CD4-positive, alpha-beta memory T cell (primary cell): ENCODE measurements at places on chromosomes 6 and 20.

DNA sequence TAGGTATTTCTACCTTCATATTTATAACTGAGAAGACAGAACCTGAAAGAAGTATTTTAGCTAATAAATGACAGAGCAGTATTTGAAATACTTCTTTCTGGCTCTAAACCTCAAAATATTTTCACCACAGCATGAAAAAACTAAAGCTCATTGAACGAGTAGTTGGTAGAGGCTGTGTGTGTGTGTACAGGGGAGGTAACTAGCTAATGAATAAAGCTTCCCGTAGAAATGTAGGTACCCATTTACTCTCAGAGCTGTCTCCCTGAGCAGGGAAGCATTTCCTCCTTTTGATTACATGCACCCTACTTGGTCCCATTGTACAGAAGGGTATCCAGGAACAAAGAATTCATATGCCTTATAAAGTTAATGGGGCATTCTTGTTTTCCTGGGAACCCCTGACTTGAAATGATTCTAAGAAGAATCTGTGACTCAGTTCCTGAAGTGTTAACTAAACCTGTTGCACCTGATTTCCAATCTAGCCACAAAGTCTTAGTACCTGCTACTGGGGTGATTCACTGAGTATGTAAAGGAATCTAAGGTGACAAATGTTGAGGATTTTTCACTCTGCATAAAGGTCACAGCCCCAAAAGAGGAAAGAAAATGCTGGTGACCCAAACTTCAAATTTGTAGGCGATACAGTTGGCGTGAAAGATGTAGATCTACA is 12.5 kb downstream of the CRYBG1 start:
- H3K4me1 ChIP-seq, result no peaks in the 10 kb centered on the region
- H3K27me3 ChIP-seq, result no peaks in the 10 kb centered on the region
- no peak overlapping the region for H3K4me3 ChIP-seq
- no peak for DNase-seq
- H3K36me3 ChIP-seq, result no peaks in the 10 kb centered on the region
- no peak overlapping the region for H3K27ac ChIP-seq

GRCh38 chr6:70210462-70210861 is 92.4 kb downstream of the COL9A1 start:
- H3K27ac ChIP-seq, result no peak overlapping the region
- DNase-seq, result no peak
- H3K4me3 ChIP-seq, result no peak overlapping the region
- no peaks in the 10 kb centered on the region for H3K27me3 ChIP-seq

DNA sequence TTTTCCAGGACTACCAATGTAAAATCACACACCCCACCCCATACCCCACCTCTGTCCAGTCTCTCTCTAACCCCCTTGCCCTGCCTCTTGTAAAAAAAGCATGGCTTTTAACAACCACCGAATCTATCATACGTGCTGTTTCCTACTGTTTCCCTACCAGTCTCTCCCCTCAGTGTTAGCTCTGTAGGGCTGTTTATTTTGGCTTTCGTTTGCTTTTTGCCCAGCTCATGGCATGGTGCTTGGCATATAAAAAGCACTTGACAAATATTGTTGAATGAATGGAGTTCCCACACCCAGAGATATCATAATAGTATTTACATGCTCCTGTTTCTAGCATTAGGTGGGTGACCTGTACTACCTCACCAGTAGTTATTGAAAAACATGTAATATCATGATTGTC is 148.2 kb downstream of the OPRM1 start:
- H3K4me1 ChIP-seq, result no peaks in the 10 kb centered on the region
- H3K27me3 ChIP-seq, result no peaks in the 10 kb centered on the region
- H3K4me3 ChIP-seq, result no peak overlapping the region

DNA sequence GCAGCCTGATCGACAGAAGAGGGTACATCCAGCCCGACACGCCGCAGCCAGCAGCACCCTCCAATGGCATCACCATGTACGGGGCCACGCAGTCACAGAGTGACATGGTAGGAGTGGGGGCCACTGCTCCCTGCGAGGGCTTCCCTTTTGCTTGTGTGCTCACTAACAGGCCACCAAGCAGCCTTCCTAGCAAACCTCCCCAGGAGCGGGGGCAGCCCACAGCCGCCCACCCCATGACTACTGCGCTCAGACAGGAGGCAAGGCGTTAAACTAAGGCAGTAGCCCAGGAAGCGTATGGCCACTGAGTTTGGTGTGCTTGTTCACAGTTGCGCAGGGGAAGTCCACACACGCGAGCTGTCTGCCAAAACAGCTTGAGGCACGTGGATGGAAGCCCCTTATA is 169.5 kb upstream of the SNX9 start:
- H3K27ac ChIP-seq, result no peak overlapping the region
- DNase-seq, result no peak
- H3K4me3 ChIP-seq, result no peak overlapping the region
- H3K36me3 ChIP-seq, result no peaks in the 10 kb centered on the region
- no peaks in the 10 kb centered on the region for H3K4me1 ChIP-seq
- H3K27me3 ChIP-seq, result no peaks in the 10 kb centered on the region

- H3K36me3 ChIP-seq, result no peaks in the 10 kb centered on the region
- no peak overlapping the region for H3K27ac ChIP-seq
- no peaks in the 10 kb centered on the region for H3K27me3 ChIP-seq
- DNase-seq, result no peak
- H3K4me3 ChIP-seq, result no peak overlapping the region
- H3K4me1 ChIP-seq, result peaks cover 54% of the 10 kb centered on the region
These were observed 109.2 kb downstream of the ARID1B start for GRCh38 chr6:156886409-156886808.

GRCh38 chr6:151498327-151498726 is 4.5 kb downstream of the CCDC170 start:
- H3K4me1 ChIP-seq, result peaks cover 9% of the 10 kb centered on the region
- DNase-seq, result no peak
- no peak overlapping the region for H3K4me3 ChIP-seq
- no peak overlapping the region for H3K27ac ChIP-seq
- no peaks in the 10 kb centered on the region for H3K36me3 ChIP-seq

- no peak overlapping the region for H3K27ac ChIP-seq
- H3K4me3 ChIP-seq, result no peak overlapping the region
- no peaks in the 10 kb centered on the region for H3K36me3 ChIP-seq
- H3K27me3 ChIP-seq, result no peaks in the 10 kb centered on the region
- no peaks in the 10 kb centered on the region for H3K4me1 ChIP-seq
- no peak for DNase-seq
These were observed 9.5 kb upstream of the IGF2R start for GRCh38 chr6:159959165-159959975.

GRCh38 chr6:2940010-2940850 is 31.1 kb downstream of the SERPINB6 start:
- H3K36me3 ChIP-seq, result no peaks in the 10 kb centered on the region
- peak overlapping the region; percentile 61 for H3K27ac ChIP-seq
- no peaks in the 10 kb centered on the region for H3K27me3 ChIP-seq

GRCh38 chr20:6122873-6123648 is at the start of gene FERMT1:
Gene FERMT1, minus strand, starts transcription at chr20:6123030. Its CDS starts 3,476 bp downstream, at chr20:6119554.
- H3K4me3 ChIP-seq, result no peak within 1 kb of the TSS
- peaks cover 7% of the 10 kb centered on the region for H3K4me1 ChIP-seq
- DNase-seq, result no peak
- H3K27ac ChIP-seq, result no peak within 1 kb of the TSS
- H3K36me3 ChIP-seq, result no peaks in the 10 kb centered on the region
- H3K27me3 ChIP-seq, result no peaks in the 10 kb centered on the region

DNA sequence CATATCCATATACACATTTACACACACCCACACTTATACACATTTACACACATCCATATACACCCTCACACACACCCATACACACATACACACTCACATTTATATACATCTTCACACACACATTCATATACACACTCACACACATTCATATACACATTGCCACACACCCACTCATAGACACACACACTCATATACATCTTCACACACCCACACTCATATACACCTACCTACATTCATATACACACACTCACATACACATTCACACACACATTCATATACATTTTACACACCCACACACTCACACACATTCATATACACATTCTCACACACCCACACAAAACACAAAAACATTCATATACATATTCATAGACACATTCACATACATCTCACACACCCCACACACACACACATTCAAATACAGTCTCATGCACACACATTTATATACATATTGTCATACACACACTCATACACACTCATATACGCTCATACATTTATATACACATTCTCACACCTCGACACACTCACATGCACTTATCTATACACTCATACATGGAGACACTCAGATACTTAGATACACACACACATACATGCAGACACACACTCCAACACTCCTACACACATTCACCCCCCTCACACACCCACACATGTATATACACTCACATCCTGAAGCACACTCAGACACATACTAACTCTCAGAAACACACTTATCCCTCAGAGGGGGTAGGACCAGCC is 82.1 kb downstream of the MRPL14 start:
- no peaks in the 10 kb centered on the region for H3K27me3 ChIP-seq
- no peak overlapping the region for H3K4me3 ChIP-seq
- no peak for DNase-seq
- no peak overlapping the region for H3K27ac ChIP-seq

DNA sequence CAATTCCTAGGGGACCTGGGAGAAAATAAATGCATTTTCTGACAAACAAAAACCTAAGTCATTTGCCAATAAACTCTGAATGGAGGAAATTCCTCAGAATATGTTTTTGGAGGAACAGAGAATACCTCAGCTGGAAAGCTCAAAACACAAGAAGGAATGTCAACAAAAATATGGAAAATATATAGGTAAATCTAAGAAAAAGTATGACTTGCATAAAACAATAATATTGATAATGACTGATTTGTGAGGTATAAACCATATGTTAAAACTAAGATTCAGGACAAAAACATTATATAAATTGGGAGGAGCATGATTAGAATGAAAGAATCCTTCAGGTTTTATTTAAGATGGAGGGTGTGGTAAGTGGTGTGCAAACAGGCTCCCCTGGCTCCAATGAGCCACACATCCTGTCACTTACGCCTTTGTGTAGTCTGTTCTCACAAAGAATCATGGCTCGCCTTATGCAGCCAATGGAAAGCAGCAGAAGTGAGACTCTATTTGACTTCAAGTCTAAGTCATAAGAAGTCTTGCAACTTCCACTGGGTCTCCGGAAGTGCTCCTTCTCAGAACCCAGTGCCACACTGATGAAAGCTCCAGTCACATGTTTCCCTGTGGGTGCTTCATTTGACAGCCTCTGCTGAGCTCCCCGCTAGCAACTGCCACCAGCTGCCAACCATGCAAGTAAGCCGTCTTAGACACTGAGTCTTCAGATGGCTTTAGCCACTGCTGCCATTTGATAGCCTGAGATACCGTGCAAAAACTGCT is 8.1 kb downstream of the CFAP61 start:
- H3K27me3 ChIP-seq, result peaks cover 7% of the 10 kb centered on the region
- DNase-seq, result no peak
- H3K36me3 ChIP-seq, result no peaks in the 10 kb centered on the region
- no peak overlapping the region for H3K27ac ChIP-seq

GRCh38 chr20:53032478-53032932 is 60.3 kb downstream of the TSHZ2 start:
- no peaks in the 10 kb centered on the region for H3K36me3 ChIP-seq
- peaks cover 24% of the 10 kb centered on the region for H3K4me1 ChIP-seq

DNA sequence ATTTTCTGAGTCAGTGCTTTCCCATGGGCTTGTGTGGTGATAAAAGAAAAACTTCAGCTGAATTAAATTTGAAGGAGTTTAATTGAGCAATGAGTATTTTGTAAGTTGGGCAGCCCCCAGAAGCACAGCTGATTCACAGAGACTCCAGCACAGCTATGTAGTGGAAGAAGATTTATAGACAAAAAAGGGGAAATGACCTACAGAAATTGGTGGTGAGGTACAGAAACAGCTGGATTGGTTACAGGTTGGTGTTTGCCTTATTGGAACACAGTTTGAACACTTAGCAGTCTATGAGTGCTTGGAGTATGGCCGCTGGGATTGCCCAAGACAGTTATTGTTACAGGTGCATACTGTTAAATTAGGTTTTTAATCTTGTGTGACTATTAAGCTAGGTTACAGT is 96.9 kb upstream of the PTPRK start:
- H3K27ac ChIP-seq, result no peak overlapping the region
- H3K4me3 ChIP-seq, result no peak overlapping the region
- no peaks in the 10 kb centered on the region for H3K27me3 ChIP-seq
- no peaks in the 10 kb centered on the region for H3K4me1 ChIP-seq

DNA sequence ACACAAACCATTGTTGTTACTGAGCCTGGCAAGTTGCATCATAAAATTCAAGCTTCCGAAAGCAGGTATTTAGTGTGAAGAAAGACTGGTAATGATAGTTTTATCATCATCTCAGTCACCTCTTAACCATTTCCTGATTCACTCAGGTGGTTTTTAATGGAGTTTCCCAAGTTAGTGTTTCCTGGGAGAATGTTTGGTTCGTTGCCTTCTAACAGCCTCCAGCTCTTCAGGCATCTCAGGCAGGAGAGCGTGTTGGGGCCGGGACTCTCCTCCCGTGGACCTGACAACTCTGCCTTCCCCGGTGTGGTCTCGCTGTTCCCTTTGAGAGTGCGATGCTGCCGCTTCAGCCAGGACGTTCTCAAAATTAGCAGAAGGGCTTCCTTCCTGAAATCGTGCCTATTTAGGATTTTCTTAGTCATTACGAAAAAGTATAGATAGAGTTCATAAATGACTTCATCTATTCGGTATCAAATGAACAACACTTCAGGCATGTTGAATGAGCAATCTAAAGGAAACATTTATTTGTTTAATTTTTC is 105.0 kb upstream of the QKI start:
- H3K27me3 ChIP-seq, result no peaks in the 10 kb centered on the region
- H3K4me3 ChIP-seq, result no peak overlapping the region
- no peak for DNase-seq
- H3K27ac ChIP-seq, result no peak overlapping the region
- H3K4me1 ChIP-seq, result no peaks in the 10 kb centered on the region

GRCh38 chr20:48578397-48579098 is 249.3 kb downstream of the PREX1 start:
- H3K36me3 ChIP-seq, result no peaks in the 10 kb centered on the region
- H3K4me1 ChIP-seq, result no peaks in the 10 kb centered on the region
- H3K27ac ChIP-seq, result no peak overlapping the region
- no peak overlapping the region for H3K4me3 ChIP-seq
- no peaks in the 10 kb centered on the region for H3K27me3 ChIP-seq
- no peak for DNase-seq

DNA sequence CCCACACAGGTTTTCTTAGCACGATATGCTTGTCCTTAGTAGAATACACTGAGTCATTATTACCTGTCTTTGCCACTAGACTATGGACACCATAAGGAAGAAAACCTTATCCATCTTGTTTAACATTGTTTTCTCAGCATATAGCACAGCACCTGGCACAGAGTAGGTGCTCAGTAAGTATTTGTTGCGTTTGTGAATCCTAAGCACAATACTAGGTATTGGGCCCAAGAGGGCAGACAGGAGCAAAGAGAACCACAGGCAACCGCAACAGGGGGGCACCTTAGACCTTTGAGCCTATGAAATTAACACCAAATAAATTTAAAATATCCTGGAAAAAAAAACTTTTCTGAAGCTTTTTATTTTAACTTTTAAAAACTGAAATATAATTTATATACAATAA is 3.7 kb upstream of the NCOA6 start:
- H3K4me3 ChIP-seq, result no peak overlapping the region
- no peaks in the 10 kb centered on the region for H3K27me3 ChIP-seq
- no peaks in the 10 kb centered on the region for H3K36me3 ChIP-seq
